Cerebellar nuclear complex (tissue), 1 donor: ENCODE measurements at places on chromosomes 1 and 21.

DNA sequence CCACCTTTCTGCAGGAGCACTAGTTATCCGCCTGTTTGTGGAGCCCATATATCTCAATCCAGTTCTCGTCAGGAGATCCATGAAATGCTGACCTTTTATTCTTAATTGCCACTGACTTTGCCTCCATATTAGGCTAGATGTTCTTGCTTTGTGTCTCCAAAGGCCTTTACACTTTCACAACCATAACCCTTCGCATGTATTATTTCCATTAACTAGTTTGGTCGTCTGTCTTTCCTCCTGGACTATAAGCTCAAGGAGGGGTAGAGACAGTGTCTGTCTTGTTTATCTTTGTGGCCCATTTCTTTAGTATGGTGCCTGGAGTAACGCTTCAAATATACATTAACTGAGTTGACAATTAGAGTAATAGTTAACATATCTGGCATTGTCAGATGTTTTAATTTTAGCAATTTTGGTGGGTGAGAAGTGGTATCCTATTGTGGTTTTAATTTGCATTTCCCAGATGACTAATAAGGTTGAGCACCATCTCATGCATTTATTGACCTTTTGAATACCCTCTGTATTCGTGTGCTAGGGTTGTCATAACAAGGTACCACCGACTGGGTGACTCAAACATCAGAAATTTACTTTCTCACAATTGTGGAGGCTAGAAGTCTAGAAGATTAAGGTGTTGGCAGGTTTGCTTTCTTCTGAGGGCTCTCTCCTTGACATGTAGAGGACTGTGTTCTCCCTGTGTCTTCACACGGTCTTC lies 21.7 kb upstream of the IL12RB2 start:
- DNase-seq: no peak

- no peak for DNase-seq
These were observed 332.1 kb downstream of the RRAGC start for GRCh38 chr1:38527373-38527966.

DNA sequence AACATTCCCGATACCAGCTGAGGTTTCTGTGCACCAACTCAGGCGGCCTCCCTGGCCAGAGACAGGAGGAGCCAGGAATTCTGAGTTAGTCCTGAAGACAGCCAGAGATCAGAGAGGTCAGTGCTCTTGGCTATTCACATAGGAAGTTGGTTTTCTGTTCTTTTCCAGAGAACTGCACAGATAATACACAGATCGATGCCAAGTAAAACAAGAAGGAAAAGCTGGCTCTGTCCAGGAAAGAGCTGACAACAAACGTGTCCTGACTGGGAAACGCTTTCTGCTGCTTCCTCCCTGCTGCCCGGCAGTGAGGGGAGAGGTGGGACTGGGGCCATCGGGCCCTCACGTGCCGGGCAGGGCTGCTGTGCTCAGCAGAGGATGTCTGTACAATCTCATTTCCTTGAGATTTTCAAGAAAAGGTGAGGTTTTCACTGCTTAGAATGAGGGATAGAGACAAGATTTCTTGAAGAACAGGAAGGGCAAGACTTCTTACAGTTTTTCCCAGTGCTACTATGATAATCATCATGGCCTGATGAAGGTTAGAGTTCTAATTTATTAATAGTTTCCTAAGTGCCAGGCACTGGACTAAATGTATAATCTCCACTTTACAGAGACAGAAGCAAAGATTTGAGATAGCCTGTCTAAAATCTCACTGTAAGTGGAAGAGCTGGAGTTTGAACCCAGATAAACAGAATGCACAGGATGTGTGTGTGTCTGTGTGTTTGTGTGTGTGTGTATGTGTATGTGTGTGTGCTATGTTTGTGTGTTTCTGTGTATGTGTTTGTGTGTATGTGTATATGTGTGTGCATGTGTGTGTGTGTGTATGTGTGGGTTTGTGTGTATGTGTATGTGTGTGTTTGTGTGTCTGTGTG lies 211.0 kb upstream of the RAB4A start:
- DNase-seq: no peak

- DNase-seq: no peak
These were observed 47.0 kb downstream of the CYP2J2 start for GRCh38 chr1:59879574-59879973.

DNA sequence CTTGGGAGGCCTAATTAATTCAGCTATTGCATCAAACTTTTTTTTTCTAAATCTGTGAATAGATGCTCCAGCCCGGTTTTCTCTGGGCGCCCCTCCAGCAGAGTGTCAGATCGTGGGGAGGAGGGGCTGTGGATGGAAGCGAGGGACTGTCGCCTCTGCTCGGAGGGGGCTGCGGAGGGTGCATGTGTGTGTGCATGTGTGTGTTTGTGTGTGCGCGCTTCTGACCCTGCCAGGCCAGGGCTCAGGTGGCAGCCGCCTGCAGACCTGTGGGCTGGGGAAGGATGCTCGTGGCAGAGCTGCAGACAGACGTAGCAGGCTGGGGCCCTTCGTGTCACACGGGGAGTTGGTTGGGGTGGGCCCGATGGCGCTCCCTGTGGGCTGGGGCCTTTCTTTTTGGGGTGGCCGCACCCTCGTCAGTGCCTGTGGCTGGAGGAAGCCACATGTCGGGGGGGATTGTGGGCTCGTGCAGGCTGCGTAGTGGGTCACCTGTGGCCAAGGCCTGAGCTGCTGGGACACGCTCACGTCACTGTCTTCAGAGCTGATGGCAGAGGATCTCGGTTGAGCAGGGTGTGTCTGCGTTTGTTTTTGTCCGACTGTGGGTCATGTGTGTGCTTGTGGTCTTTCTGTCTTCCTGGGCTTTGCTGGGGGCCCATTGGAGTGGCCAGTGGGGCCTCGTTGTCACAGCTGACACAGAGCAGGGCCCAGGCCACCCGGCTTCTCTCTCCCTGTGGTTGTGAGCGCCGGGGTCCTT lies 2.8 kb downstream of the SKI start:
- DNase-seq: no peak

DNA sequence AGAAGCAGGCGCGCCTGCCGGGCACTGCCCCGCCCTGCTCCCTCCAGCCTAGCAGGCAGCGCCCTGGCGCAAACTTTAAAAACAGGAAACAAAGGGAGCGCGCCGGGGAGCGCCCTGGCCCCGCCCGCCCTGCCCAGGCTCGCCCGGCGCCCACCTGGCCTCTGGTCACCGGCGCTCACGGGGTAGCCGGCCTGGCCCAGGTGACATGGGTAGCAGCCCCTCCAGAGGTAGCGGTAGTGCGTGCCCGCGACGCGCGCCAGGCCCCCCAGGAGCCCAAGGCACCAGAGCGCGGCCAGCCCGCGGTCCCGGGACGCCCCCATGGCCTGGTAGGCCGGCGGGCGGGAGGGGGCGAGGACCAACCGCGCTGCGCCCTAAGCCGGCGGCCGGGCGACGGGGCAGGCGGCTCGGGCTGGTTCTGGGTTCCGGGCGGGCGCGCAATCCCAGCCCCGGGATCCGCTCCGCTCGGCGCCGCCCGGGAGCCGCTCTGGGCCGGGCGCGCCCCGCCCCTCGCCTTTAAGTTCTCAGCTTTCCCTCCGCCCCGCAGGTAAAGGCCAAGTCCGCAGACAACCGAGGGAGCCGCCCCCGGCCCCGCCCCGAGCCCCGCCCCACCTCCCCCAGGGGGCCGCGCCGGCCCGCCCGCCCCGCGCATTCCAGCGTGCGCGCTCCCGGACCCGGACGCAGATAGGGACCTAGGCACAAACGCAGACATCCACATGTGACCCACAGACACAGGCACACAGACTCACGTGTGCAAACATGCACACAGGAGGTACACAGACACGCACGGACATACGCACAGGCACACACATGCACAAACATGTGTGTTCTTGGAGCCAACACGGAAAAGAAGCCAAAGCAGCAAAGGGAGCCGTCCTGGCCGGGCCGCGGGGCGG lies 76.7 kb downstream of the ARHGEF16 start:
- peak; percentile 34 for DNase-seq

DNA sequence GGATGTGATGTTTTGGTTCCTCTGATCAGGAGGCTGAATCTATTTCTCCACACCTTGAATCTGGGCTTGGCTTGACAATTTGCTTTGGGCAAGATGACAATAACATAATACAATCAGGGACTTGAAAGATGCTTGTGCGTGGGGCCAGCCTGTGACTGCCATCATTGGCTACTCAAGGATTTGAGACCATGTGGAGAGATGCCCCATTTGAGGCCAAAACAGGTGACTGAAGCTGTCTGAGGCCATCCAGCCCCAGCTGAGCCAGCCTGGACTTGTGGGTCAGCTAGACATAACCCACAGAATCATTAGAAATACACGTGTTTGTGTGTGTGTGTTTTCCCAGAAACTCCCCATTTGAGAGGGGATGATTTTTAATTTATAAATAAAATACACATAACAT lies 421.5 kb downstream of the PTPRU start:
- DNase-seq: no peak

DNA sequence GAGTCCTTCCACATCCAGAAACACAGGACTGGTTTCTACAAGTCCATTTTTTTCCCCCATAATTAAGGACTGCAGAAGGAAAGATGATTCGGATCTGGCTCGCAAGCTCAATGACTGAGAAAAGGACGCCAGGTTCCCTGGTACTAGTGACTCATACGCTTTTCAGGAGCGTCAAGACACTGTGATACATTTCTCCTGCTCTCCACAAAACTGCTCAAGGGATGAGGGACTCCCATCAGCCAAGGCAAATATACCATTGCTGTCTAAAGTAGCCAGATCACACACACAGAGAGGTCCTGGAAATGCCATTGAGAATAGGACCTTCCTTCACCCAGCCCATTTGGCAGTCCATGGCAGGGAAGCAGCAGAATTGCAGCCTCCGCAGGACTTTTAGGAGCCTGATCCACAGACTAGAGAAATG lies 253.6 kb upstream of the IRF2BP2 start:
- no peak for DNase-seq

DNA sequence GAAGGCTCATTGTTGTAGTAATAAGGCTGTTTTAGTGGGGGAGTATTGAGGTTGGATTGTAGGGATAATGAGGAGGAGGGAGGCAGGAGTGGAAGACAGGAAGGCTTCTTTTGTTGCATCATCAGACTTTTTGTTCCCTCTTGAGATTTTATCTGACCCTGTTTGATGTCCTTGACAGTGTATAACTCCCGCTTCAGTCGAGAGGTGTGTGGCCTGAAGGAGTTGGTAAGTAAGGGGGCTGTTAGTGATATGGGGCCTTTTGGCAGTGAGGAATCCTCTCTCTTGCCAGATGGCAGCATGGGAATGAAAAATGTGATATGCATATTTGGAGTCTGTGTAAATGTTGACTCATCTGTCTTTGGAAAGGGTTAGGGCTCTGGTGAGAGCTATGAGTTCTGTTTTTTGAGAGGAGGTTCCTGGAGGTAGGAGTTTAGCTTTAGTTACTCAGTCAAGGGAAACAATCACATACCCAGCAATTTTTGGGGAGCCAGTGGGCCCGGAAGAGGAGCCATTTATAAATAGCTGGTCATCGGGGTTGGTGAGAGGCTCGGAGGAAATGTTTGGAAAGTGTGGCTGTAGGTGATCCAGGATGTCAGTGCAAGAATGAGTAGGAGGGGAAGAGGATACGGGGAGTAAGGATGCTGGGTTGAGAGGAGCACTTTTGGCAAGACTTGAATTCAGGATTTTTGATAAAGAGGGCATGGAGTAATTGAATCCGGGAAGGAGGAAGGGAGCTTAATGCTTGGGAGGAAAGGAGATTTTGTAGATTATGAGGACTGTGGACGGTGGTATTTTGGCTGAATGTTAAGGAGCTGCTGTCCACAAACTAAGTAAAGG lies 136.7 kb upstream of the ETV3 start:
- no peak for DNase-seq

DNA sequence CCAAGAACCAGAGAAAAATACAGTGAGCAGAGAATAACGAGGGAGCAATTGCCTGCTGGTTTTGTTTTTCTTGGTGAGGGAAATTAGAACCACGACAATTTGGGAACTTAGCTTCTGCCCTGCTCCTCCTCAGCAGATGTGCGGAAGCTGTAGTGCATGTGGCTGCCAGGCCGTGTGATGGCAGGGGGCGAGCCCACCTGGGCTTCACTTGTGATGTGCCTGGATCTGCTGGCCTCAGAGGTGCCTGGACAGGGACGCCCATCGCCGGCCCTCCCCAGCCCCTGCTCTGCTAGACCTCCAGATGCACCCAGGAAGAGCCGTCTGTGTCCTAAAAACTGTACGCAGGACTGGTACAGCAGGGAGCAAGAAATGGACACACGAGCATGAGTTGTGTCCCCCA lies 28.5 kb upstream of the C1orf174 start:
- DNase-seq: no peak

DNA sequence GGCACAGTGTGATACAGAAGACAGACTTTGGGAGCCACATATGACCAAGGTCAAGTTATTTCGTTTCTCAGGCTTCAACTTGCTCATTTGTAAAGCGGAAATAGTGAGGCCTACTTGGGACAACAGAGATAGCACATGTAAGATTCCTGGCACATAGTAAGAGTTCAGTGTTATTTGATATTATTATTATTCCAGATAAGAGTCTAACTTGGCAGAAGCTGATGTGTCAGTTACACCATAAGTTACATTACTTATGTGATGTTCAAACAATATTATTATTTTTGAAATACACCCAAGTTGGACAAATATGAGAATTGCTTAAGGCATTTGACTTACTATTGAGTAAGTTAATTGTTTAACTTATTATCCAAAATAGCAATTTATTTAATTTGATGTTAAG lies 10.2 kb upstream of the CYP4X1 start:
- DNase-seq: no peak

GRCh38 chr1:205258261-205258691 lies 30.5 kb downstream of the TMCC2 start:
- no peak for DNase-seq

DNA sequence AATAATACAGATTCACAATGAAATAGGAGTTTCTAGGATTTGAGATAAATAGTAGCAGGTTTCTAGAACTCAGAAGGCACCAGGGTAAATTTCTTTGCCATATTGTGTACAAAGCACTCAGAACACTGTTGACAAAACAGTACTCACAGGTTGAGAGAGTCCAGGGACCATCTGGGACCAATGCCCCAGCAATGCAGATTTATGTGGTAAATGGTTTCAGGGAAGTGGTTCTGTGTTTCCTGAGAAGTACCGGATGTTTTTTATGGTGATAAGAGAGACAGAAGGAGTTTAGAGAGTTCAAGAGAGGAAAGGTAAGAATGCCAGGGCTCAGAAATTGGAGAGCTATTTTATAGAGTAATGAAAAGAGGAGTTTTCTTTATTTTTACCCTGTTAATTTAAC lies 29.6 kb upstream of the DIPK1A start:
- DNase-seq: no peak

DNA sequence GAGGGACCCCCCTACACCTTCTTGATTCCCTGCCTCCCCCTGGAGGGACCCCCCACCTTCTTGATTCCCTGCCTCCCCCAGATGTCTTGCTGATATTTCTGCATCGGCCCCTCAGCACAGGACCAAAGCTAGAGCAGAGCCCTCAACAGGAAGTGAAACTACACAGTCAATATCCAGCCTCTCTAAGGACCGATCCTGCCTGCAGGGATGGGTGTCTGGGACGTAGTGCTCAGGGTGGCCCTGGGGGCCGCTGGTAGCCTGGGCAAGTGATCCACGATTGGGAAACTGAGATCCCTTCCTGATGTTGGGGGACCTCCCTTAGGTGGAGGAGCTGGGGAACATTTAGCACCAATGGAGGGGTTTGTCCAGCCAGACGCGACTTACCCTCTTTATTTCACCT lies 3.9 kb upstream of the LEFTY2 start:
- DNase-seq: no peak

- DNase-seq: no peak
These were observed 207.1 kb upstream of the KCTD3 start for GRCh38 chr1:215360031-215360430.
